ENCODE measurements at places on chromosomes 2 and 18. TPM values are rescaled to one million over a fixed set of nuclear protein-coding genes. Genes with fewer than 3 reads are reported as not detected.

OTOS gene
- 0.41 TPM for total RNA-seq

DNA sequence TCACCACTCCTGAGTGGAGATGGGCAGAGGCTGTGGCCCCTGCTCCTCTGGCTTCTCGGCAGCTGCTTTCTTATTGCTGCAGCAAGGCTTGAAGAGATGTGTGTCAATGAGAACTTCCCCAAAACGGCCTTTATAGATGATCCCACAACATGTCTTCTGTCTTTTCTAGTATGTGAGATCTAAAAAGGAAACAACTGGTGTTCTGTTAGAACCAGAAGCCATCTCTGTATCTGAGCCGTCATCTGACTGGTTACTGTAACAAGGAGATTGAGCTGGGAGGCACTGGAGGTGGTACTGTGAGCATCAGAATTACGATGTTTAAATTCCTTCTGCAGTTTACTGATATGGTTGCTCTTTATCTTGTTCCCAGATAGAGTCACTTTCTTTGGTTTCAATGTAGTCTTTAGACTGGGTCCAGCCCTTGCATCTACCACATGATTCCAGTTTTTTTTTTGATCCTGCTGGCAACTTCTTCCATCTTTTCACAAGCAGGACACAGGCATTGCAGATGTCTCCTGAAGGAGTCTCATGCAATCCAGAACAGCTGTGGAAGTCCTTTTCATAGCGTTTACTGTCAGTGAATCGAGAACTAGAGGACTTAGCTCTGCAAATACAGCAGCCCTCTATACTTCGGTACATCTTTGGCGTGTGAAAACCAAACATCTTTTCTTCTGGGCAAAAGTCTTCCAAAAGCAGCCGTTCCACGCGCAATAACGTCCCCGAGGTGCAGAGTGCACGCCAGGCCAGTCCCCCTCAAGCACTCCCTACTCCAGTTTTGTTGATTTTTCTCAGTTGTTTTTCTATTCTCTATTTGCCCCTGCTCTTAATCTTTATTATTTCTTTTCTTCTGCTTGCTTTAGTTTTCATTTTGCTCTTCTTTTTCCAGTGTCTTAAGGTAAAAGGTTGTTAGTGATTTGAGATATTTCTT is 29.7 kb downstream of the TAF4B start:
- no peak for DNase-seq

DNA sequence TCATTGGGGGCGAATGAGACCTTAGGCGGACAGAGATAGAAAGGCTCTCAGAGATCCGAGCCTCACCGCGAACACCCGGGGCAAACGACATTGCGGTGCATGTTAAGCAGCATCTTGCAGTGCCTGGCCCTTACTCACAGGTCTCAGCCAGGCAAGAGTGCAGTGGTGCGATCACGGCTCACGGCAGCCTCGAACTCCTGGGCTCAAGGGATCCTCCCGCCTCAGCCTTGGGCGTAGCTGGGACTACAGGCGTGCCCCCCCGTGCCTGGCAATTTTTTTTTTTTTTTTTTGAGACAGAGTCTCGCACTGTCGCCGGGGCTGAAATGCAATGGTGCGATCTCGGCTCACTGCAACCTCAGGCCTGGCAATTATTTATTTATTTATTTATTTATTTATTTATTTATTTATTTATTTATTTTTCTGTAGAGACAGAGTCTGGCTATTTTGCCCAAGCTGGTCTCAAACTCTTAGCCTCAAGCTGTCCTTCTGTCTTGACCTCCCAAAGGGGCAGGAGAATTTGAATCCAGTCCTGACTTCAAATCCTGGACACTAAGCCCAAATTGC is 1.3 kb downstream of the LAMA3 start:
- no peak for DNase-seq

DNA sequence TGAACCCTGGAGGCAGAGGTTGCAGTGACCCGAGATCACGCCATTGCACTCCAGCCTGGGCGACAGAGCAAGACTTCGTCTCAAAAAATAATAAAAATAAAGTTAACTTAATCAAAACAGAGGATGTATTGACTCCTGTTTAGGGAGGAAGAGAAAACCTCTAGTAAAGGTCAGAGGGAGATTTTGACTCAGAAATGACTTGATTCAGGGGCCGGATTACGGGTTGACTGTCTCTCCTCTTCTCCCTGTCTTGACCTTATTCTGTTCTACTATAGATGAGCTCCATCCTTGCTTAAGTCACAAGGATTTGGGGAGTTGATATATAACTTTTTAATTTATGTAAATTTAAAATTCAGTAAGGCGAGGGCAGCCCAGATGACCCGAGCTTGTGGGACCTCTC is 71.0 kb downstream of the COX7A2L start:
- no peak for DNase-seq

DSEL gene
- total RNA-seq: 51.4 TPM

CHN1 gene
- 57.1 TPM for total RNA-seq

- DNase-seq: no peak
These were observed 41.9 kb downstream of the EVA1A start for GRCh38 chr2:75518638-75519465.

- no peak for DNase-seq
These were observed 298.4 kb downstream of the LPIN1 start for GRCh38 chr2:12044857-12045256.

- DNase-seq: no peak
These were observed 797 bp upstream of the GRHL1 start for GRCh38 chr2:9950521-9951271.

C2orf78 gene
- not detected for total RNA-seq

DNA sequence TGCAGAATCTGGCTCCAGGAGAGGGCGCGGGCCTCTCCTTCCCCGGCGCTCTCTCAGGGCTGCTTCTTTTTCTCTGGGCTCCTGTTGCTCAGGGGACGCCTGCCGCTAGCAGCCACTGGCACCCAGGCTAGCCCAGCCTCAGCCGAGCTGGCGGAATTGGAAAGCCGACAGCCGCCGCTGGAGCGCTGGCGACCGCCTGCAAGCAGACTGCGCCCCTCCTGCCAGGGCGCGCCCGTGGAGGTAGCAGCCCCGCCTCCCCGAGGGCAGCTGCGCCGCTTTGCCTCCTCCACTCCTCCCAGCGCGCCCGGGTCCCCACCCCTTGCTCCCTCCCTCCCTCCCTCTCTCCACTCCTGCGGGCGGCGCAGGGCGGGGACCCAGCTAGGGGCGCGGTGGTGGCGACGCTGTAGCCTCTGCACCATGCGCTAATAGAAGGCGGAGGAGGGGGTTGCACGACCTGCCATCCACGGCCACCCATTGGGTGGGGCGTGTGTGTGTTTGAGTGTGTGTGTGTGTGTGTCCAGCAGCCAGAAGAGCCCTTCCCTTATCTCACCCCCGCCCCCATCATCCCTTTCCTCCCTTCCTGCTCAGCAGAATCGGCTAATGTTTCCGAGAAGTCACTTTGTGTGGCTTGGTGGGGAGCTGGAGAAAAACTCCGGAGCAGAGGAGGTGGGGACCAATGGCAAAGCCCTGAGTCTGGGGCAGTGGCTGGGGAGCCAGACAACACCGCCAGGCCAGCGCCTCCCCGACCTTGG is at the start of gene SCN9A:
TSS of gene SCN9A (minus strand) at position 209 of the 752 bp plus-strand sequence. CDS start 64,188 bp downstream, outside the sequence.
- peak; percentile 53 for DNase-seq

AP1S3 gene
- total RNA-seq: 2.0 TPM

AFF3 gene
- total RNA-seq: 56.7 TPM

GRCh38 chr2:105852066-105852465 is 107.4 kb downstream of the NCK2 start:
- no peak for DNase-seq

DNA sequence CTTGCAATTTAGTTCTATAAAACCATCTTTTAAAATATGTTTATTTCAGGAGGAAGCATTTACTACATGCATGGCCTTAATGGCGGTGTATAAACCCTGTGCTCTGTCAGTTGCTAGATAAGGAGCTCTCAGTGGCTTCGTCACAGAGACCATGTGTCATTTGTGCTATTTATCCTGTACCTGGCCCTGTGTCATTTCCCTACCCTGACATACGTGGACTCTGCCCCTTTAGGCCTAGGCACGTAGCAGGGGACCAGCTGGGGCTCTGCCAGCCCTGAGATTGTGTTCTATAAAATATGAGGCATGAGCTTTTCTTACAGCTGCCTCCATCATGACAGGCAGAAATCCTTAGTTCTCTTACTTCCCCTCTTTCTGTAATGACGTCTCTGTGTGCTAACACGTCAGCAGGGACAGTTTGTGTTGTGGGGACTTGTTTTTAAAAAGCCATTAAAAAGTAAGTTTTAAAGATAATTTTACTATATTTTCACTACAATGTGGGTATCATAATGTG is 88.0 kb downstream of the ITGB1BP1 start:
- DNase-seq: no peak

DNA sequence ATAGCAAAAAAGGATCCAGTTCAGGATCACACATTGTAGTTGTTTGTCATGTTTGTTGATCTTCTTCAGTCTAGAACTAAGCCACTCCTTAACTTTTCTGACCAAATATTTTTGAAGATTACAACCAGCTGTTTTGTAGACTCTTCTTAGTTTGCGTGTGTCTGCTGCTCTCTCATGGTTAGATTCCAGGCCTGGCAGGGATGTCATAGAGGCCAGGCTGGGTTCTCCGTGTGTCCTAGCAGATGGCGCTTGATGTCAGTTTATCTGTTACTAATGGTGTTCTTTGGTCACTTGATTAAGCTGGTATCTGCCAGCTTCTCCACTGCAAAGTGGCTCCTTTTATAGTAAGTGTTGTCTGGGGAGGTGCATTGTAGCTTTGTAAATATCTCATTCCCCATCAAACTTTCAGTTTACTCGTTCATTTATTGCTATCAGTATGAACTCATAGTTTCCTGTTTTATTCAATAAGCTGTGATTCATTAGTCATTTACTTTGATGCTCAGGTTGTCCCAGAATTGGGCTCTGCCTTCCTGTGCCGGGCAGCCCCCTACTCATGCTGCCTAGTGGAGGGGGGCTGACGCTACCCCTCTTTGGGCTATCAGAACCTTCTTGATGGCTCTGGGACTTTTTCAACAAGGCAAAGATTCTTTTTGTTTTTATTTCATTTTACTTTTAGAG is 42.1 kb downstream of the GRHL1 start:
- no peak for DNase-seq

- peak; percentile 52 for DNase-seq
These were observed 727 bp downstream of the KIF1A start for GRCh38 chr2:240819126-240819857.

HOXD9 gene
- not detected for total RNA-seq

IGFBP5 gene
- total RNA-seq: 26.1 TPM

DNA sequence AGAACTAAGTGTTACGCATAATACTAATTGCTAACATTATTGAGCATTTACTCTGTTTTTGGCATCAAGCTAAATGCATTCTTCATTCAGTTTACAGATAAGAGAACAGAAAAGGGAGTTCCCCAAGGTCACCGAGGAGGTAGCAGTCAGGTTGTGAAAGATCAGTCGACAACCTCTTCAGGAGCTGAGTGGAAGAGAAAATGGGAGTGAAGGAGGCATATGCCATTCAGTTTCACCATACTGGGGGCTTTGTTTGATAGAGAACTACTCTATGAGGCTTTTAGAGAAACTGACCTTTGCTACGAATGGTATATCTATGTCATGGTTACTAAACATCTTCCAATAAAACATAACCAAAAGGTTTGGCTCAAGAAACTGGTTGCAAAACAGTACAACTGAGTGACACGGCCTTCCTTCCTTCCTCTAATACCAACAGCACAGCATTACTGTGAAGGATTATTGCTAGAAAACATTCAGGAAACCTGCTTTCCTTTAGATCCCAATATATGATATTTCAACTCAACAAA is 112.1 kb downstream of the RBMS1 start:
- DNase-seq: no peak

DNA sequence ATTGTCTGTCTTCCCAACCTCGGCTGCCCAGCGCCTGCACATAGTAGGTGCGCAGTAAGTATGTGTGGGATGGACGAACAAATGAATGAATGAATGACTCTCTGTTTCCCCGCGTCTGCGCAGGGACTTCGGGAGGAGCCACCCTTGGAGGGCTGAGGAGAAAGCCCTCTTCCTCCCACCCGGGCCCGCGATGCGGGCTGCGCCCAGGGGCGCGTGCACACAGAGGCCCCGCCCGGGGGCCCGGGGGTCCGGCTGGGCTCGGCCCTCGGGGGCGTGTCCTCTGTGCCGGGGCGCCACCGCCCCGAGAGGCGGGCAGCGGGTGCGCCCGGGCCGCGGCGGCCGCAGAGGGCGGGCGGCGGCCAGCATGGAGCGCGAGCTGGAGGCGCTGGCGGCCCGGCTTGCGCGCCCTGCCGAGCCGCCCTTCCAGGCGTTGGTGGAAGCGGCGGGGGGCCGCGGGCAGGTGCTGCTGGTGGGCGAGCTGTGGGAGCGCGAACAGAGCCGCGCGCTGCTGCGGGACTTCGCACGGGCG is at the start of gene C2orf72:
TSS of gene C2orf72 (plus strand) at position 322 of the 529 bp plus-strand sequence. CDS start at position 365, 43 bp downstream.
- DNase-seq: peak; percentile 76

All from frontal cortex (tissue), 4 donors.